ENCODE measurements at places on chromosomes 12 and 14.

GRCh38 chr12:123094349-123095077 lies 56.4 kb downstream of the PITPNM2 start:
- DNase-seq = no peak

- DNase-seq = no peak
Observed at GRCh38 chr14:69088586-69088985, 64.3 kb downstream of the DCAF5 start.

DNA sequence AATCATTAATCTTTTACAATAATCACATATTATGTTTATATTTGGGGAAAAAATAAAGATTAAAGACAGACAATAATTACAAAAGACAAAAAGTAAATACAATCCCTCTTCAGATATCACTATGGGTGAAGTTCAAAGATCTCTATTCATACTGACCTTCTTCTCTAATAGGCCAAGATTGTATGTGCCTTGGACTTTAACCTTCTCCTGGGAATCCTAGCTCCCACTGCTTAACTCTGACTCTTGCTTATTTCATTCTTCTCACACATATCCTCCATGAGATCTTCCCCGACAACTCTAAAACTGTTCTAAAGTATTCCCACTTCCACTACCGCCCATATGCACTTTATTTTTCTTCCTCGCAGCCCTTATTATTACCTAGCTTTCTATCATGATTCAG lies 83.8 kb downstream of the EEA1 start:
- DNase-seq = no peak

DNA sequence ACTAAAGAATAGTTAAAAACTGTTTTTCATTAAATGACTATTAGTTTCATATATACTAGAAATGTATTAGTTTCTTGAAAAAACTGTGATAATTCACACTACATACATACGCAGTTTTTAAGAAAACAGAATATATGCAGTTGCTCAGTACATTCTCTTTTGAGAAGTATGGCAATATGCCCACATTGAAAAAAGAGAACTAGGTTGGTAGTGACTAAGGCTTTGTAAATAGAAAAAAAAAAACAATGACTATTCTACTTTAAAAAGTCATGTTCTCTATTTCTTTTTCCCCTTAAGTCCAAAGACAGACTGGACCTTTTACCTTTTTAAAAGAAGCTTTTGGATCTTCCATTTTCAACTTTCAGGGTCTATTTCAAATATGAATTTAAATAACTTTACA lies 25.0 kb downstream of the SNX6 start:
- no peak for DNase-seq

DNA sequence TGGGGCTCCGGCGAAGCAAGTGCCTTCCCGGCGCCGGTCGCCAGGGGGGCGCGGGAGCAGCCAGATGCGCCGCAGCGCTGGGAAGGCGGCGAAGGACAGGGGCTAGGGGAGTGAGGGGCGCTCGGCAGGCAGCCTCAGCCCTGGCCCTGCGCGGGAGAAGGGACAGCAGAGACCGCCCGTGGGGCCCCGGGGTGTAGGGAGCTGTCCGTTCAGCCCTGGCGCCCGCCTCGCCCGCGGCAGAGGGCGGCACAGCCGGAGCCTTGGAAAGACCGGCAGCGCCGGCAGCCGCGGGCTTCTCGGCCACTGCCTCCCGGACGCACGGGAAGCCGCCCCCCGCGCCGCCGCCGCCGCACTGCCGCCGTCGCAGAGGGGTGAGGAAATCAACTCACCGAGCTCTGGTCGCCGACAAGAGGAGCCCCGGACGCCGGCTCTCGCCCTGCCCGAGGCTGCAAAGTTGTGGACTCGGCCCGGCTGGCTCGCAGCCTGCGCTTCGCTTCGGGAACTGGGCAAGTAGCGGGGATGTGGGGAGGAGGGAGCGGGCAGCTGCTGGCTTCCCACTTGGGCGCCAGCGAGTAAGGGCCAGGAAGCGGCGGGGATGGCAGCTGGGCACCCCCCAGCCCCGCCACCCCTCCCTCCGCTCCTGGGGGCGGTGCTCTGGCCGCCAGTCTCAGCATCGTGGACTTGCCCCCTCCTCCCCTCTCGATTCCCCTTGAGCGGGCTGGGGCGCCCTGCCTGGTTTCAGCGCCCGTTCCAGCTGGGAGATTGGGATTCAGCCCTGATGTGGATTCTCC lies at the start of gene ZDHHC22:
TSS of gene ZDHHC22 (minus strand) at position 578 of the 791 bp plus-strand sequence. CDS start 2,053 bp downstream, outside the sequence.
- peak; percentile 40 for DNase-seq

DNA sequence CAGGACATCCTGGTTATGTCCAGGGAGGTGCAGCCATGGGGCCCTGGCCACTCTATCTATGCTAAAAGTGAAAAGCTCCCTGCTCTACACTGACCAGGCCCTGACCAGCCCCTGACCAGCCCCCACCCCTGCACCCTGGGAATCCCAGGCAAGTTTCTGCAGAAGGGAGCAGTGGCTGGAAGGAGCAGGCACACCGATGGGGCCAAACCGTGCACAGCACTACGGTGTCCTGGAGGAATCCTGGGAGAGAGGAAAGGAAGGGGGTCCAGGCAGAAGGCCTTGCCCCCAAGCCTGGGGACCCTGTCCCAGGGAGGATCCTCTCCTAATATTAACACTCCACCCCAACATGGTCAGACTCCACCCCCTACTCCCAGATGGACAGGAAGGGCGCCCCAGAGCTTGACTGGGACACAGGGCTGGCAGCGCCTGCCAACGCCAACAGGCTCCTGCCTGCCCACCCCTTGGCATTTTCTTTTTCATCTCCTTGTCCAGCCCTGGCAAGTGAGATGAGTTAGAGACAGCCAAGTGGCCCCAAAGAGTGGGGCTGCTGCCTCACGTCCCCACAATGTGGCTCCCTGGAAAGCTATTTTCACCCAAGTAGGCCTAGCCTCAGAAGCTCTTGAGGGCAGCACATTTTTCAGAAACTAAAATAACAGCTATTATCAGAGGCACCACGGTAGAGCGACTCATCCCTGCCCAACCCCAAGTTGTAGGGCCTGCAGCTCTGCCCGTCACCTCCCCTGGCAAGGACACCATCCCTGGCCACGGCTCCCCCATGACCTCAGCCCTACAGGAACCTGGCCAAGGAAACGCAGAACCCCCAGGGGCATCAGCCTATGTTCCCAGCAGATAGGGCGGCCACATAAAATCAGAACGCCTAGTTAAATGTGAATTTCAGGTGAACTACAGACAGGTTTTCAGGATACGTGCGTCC lies 82.6 kb downstream of the SCARB1 start:
- no peak for DNase-seq

- DNase-seq = no peak
Observed at GRCh38 chr12:81083906-81084513, 6.1 kb downstream of the ACSS3 start.

GRCh38 chr14:53156238-53156637 lies 3.1 kb upstream of the DDHD1 start:
- no peak for DNase-seq
